ENCODE measurements at places on chromosomes 11 and 22.

DNA sequence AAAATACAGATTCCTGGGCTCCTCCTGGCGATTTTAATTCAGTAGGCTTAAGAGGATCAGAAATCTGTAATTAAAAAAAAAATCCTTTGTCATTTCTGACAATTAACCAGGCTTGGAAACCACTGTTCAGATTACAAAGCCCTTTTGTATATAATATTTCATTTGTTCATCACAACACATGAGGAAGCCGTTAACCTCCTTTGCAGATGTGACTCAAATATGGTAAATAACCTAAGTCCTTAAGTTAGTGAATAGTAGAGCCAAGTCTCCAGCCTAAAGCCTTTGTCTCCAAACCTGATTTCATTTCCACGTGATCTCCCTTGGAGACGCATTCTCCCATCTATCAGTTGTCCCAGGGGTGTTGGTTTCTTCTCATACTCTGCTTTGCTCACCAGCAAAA is 67.6 kb downstream of the UBASH3B start:
- DNase-seq = no peak

GRCh38 chr22:44164031-44164430 is 16.7 kb upstream of the PARVG start:
- no peak for DNase-seq

- DNase-seq = no peak
Measured at GRCh38 chr11:33618956-33619355, 81.7 kb downstream of the C11orf91 start.

- DNase-seq = no peak
Measured at GRCh38 chr22:43782448-43782847, 29.7 kb downstream of the EFCAB6 start.

DNA sequence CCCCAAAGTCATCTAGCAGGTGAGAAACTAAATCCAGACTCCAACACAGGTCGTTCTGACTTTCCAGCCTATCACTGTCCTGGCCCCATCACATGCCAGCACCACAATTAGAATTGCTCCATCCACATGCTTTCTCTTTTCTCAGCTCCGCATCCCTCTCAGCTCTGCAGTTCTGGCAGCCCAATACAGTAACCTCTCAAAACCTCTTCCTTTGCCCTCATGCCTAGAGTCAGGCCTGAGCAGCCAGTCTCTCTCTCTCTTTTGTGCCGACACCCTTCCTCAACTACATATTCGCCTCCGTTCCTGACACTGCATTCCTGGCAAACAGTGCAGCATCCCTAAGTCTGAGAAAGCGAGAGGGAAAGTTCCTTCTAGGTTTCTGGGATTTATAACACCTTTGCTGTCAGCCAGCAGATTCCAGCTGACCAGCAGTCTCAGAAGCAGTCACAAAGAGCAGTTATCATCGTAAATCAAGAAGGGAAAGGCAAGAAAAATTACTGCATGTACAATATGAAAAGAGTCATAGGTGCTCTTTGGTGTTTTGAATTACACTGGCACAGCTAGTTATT is 258.0 kb downstream of the FAT3 start:
- no peak for DNase-seq

DNA sequence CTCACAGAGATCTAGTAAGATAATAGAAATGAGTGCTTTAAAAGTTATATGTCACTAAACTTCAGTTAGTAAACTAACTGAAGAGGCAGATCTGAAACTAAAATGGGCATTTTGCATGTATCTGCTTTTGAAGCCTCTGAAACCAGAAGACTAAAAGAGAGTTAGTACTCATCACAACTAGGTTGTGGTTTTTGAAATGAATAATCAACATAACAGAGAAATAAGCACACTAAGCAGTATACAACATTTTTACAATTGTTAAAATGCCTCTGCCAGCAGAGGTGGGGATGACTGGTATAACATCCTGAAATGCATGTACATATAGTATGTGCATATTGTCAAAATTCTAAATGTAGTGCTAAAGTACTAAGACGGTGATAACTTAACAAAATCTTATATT is 564.5 kb downstream of the DLG2 start:
- no peak for DNase-seq

DNA sequence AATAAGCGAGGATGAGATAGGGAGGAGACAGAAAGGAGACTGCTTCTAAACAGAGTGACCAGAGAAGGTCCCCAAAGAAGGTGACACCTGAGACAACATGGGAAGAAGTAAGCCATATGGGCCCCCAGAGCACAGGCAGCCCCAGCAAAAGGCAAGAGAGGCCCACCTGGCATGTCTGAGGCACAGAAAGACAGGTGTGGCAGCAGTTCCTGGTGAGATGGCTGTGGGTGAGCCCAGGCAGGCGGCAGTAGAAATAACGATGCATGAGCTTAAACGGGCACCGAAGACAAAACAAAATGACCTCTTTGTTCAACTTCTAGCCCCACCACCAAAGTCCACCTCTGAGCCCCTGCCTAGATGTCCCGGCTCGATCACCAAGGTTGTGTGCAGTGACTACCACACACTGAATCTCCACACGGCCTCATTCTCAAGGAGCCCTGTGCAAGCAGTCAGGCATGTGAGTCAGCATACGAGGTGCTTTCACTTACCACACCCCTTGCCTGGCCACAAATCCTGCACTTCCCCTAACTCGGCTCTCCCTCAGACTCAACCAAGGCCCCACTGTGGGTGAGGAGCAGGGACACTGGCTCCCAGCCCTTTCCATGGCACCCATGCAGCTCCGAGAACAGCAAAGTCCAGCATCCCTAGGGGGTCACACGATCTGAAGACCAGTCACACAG is 77.6 kb downstream of the PACSIN2 start:
- DNase-seq = no peak

- no peak for DNase-seq
Measured at GRCh38 chr11:113724778-113725177, 18.7 kb upstream of the TMPRSS5 start.

DNA sequence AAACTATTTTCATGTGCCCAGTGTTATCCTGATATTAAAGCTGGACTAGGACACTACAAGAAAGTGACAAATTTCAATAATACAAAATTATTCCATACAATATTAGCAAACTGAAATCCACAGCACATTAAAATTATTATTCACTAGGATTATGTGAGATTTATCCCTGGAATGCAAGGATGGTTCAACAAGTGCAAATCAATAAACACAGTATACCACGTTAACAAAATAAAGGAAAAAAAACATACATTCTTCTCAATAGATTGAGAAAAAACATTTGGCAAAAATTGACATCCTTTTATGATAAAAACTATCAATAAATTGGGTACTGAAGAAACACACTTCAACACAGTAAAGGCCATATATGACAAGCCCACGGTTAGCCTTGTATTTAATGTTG is 1758.2 kb upstream of the RAG2 start:
- DNase-seq = no peak

GRCh38 chr22:24494167-24494527 is 985 bp upstream of the UPB1 start:
- no peak for DNase-seq

- DNase-seq = no peak
Measured at GRCh38 chr11:113505046-113505445, 29.8 kb upstream of the DRD2 start.

DNA sequence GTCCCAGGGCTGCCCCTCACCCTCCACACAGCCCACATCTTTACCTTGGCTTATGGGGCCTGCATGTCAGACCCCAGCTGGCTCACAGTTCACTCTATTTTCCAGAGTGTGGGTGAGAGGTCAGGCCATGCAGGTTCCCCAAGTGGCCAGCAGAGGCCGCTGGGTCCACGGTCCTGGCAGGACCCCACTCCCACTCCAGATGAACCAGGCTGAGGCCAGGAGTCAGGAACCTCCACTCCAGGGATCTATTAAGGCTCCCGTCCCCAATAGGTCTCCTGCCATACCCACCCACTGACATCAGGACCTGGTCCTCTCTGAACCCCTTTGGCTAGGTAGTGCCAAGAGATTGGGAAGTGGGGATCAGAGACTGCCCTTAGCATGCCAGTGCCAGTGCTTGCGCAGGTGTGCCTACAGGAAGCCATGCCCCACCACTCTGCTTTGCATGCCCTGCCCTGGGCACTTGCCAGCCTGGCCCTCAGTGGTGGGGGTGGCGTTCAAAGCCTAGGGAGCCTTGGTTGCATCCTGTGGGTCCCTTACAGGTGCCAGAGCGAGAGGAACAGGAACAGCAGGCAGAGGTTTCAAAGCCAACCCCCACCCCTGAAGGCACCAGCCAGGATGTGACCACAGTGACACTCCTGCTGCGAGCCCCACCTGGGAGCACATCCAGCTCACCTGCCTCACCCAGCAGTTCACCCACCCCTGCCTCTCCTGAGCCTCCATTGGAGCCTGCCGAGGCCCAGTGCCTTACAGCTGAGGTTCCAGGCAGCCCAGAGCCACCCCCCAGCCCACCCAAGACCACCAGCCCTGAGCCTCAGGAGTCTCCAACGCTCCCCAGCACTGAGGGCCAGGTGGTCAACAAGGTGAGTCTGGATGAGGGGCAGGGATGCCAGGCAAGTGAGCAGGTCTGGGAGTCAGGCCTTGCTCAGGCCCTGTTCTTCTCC is 8.3 kb downstream of the SMTN start:
- no peak for DNase-seq

- DNase-seq = no peak
Measured at GRCh38 chr22:20438427-20438677, 727 bp upstream of the SCARF2 start.

DNA sequence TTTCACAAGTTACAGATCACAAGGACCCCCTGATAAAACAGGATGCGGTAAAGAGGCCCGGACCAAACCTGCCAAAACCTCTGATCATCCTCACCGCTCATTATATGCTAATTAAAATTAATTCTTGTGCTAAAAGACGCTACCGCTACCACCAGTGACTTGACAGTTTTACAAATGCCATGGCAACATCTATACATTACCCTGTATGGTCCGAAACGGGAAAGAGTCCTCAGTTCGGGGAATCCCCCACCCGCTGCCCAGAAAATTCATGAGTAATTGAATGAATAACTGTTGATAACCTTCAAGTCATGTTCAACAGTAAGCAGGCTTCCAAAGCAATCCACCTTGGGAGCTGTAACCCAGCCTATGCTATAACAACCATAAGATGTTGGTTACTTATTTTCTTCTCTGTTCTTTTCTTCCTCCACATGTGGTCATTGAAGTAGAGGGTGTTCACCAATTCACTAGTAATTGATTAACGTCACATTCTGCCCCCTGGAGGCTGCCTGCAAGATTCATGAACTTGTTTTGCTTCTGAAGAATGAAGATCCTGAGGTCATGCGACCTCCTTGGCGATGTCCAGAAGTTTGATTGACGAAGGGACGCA is 20.6 kb downstream of the APOBEC3H start:
- peak; percentile 63 for DNase-seq

GRCh38 chr11:121563900-121564822 is 111.4 kb upstream of the SORL1-AS1 start:
- DNase-seq = no peak

DNA sequence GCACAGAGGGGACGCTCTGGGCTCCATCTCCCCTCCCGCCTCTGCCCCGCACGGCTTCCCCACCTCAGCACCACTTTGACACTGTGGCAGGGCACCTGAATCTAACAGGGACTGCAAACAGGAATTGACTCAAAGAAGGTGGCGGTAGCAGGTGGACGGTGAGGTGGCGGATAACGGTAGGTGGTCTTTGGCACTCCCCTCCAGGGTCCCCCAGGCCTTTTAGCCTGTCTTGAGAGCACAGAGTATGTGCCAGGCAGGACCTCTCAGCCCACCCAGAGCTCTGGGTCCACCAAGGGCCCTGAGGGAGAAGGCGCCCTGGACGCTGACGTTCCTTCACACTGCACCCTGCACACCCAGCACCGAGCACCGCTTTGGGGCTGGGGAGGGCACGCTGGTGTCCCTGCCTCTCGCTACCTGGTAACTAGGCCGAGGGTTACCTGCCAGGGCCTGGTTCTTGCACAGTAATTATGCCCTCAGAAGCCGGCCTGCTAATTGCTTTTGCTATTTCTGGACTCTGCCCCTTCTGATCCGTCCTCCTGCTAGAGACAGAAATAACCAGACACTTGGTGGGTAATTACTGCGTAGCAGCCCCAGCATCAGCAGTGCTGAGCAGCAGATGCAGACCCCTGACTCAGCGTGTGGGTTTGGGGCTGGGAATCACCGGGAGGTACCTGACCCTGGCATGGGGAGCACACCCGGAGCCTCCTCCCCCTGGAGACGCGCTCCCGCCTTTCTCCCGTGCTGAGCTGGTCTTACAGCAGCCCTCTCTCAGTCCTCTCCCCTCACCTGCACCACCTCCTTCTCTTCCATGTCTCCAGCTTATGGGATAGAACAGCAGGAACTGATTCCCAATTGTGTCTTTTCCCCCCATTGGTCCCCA is 103.3 kb upstream of the B3GAT1 start:
- no peak for DNase-seq

DNA sequence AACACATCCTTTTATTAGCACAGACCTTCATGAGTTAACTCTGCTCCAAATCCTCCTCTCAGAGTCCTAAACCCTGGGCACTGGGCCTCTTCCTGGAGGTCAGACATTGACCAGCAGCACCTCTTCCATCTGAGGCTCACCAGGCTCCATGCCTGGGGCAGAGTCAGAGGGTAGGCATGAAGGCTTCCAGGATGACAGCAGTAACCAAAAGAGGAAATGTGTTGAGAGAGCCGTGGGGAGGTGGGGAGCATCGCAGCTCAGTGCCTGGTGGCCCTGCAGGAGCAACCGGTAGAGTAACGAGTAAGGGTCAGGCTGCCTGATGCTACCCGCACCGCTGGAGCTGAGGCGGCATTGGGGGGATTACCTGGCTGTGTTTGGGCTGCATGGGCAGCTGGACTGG is 9.4 kb upstream of the NAV2 start:
- no peak for DNase-seq

DNA sequence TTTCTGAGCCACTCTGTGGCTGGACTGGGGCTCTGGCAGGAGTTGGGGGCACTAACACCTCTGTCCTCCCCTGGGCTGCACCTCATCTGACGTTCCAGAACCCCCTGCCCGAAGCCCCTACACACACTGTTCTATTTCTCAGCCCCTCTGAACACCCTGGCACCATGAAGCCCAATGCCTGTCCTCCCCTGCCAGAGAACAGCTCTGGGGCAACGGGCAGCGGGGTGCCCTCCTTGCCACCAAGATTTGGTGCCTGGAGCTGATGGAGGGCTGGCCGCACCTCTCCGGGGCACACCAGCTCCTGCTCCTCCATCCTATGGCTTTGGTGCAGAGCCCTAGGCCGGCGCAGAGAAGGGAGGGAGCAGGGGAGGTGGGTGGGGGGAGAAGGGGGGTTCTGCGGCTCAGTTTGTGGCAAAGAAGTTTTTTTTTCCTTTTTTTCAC is 16.3 kb downstream of the DUSP8 start:
- DNase-seq = no peak

Measured in activated T-cell treated with anti-CD3 and anti-CD28 coated beads for 1 hour (primary cell).